ENCODE measurements at places on chromosomes 6 and 20. TPM values are rescaled to one million over a fixed set of nuclear protein-coding genes. Genes with fewer than 3 reads are reported as not detected.

GRCh38 chr20:43564993-43565757 lies 6.3 kb downstream of the SGK2 start:
- H3K4me3 ChIP-seq, result no peak overlapping the region
- H3K36me3 ChIP-seq, result no peaks in the 10 kb centered on the region
- no peak for DNase-seq
- H3K27ac ChIP-seq, result no peak overlapping the region
- no peaks in the 10 kb centered on the region for H3K4me1 ChIP-seq

GRCh38 chr6:154234019-154234772 lies 122.4 kb downstream of the IPCEF1 start:
- no peak for DNase-seq
- H3K4me1 ChIP-seq, result no peaks in the 10 kb centered on the region
- H3K27me3 ChIP-seq, result no peaks in the 10 kb centered on the region
- H3K4me3 ChIP-seq, result no peak overlapping the region

DNA sequence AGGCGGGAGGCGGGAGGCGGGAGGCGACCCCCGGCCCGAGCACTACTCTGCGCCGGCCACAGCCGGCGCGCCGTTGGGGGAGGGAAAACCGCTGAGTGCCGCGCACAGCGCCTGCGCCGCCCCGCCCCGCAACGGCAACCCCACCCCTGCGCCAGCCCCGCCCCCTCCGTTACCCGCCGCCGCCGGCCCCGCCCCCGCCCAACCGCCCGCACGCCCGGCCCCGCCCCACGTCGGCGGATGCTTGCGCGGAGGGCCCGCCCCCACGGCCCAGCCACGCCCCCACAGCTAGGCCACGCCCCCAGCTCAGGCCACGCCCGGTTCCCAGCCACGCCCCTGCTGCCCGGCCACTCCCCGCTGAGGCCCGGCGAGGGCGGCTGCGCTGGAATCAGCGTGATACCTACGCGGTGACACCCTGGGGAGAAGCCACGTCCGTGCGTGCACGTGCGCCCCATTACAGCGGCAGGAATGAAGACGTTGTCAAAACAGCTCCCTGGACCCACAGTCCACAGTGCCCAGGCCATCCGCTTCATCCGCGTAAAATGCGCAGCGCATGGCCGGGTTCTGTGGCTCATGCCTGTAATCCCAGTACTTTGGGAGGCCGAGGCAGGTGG lies at the start of gene TCFL5:
TSS of gene TCFL5 (minus strand) at position 97 of the 611 bp plus-strand sequence. CDS start 152 bp downstream, outside the sequence.
- H3K27me3 ChIP-seq, result no peaks in the 10 kb centered on the region
- no peak within 1 kb of the TSS for H3K27ac ChIP-seq
- peaks cover 3% of the 10 kb centered on the region for H3K4me1 ChIP-seq
- DNase-seq, result peak; percentile 87
- H3K4me3 ChIP-seq, result peak within 1 kb of the TSS; percentile 45

Gene SMOC2
- total RNA-seq, result 17.8 TPM

DNA sequence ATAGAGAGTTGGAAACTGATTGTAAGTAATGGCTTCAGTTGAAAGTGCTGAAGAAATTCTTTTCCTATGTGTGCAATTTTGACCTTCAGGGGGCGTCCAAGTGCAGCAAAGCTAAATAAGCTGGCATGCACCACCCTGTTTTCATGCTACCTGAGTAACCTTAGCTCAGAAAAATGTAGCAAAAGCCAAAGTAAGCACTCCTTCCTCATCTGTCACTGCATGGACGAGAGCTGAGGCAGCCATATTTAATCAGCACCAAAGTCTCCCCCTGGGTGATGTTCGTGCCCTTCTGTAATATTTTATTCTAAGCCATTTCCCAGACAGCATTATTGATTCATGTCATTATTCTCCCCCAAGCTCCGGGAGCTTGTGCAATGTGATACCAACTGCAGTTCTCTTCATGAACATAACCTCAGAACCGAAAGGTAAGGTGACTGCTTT lies 123.1 kb downstream of the RPS12 start:
- no peaks in the 10 kb centered on the region for H3K27me3 ChIP-seq
- peaks cover 3% of the 10 kb centered on the region for H3K4me1 ChIP-seq
- peak; percentile 50 for DNase-seq
- no peak overlapping the region for H3K4me3 ChIP-seq
- H3K36me3 ChIP-seq, result no peaks in the 10 kb centered on the region

- H3K27me3 ChIP-seq, result no peaks in the 10 kb centered on the region
- no peak overlapping the region for H3K4me3 ChIP-seq
- H3K36me3 ChIP-seq, result no peaks in the 10 kb centered on the region
- DNase-seq, result no peak
These were observed 1.6 kb downstream of the SLC22A7 start for GRCh38 chr6:43299338-43300293.

DNA sequence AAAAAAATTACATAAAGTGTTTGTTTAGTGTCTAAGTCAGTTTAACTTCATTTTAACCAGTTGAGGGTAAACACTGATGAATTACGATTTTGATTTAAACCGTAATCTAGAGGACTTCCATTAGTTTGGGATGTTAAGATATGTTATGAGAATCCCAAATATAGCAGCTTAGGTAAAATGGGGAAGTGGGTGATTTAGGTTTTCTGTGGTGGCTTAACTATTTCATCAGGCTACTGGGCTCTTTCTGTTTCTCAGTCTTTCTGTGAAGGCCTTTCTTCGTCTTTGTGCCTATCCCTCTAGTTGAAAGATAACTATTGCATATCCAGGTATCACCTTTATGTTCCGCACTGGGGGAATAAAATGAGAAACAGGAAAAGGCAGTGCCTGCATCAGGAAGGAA lies 27.9 kb downstream of the CENPW start:
- H3K27me3 ChIP-seq, result no peaks in the 10 kb centered on the region
- H3K27ac ChIP-seq, result no peak overlapping the region
- H3K4me3 ChIP-seq, result no peak overlapping the region
- no peak for DNase-seq
- H3K36me3 ChIP-seq, result no peaks in the 10 kb centered on the region

DNA sequence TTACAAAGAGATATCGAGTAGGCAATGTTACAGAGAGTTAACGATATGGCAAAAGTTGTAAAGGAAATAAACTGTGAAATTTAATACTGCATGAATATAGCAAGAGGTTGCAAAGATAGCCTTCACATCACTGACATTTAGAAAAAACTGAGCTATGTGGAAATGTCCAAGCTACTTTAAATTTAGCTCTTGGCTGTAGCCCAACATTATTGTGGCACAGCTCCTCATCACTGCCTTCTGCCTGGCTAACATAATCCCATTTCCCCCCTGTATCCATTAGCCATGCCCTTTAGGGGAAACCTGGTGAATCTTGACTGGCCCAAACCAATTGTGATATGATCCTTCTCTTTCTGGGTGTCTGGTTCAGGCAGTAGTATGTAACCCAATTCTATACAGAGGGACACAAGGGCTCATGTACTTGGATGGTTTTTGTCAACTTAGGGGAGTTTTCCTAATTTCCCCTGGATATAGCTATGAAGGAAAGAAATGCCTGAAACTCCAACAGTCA lies 115.4 kb downstream of the PFDN4 start:
- no peaks in the 10 kb centered on the region for H3K36me3 ChIP-seq
- H3K4me3 ChIP-seq, result no peak overlapping the region
- DNase-seq, result no peak
- no peaks in the 10 kb centered on the region for H3K27me3 ChIP-seq
- no peak overlapping the region for H3K27ac ChIP-seq

DNA sequence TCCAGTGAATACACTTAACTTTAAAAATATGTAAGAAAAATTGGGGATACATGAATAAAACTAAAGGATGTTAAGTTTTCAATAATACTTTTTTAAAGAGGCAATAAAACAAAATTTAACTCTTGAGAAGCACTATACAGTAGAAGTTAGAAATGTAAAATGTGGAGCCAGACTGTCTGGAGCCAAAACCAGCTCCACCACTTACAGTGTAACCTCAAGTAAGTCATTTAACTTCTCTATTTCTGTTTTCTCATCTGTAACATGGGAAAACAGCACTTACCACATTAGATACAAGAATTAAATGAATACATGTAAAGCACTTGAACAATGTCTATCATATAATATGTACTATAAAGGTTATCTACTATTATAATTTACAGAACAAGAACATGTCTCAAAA lies 6.7 kb downstream of the ATG5 start:
- DNase-seq, result no peak
- no peaks in the 10 kb centered on the region for H3K36me3 ChIP-seq
- H3K27me3 ChIP-seq, result no peaks in the 10 kb centered on the region
- no peak overlapping the region for H3K4me3 ChIP-seq

Measured in prostate gland (tissue), 2 donors.